Fibroblast of villous mesenchyme (primary cell): ENCODE measurements at places on chromosomes 12 and 14. TPM values are rescaled to one million over a fixed set of nuclear protein-coding genes. Genes with fewer than 3 reads are reported as not detected.

Gene TESPA1
- not detected in 2 replicates for total RNA-seq

GRCh38 chr12:132558861-132559623 lies 51.3 kb downstream of the LRCOL1 start:
- DNase-seq, result no peak

Gene RND1
- under 0.01 TPM in 1 of 2 replicates, not detected in the other for total RNA-seq

DNA sequence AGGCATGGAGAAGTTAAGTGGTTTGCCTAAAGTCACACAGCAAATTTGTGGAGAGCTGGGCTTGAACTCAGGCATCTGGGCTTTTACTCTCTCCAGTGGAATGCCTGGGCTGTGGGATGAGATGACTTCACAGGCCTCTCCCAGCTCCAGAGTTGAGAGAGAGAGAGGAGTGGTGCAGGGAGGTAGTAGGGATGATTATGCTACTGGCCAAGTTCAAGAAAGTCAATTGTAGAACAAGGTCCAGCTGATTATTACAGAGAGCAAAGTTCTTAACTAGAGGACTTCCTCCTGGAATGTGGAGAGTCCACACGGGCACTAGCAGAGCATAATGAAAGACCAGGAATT lies 769 bp upstream of the EMP1 start:
- DNase-seq, result peak; percentile 55

- DNase-seq, result no peak
These were observed 272.4 kb upstream of the FBXO33 start for GRCh38 chr14:39704594-39704993.

Gene LRP1-AS
- not detected in 2 replicates for total RNA-seq

DNA sequence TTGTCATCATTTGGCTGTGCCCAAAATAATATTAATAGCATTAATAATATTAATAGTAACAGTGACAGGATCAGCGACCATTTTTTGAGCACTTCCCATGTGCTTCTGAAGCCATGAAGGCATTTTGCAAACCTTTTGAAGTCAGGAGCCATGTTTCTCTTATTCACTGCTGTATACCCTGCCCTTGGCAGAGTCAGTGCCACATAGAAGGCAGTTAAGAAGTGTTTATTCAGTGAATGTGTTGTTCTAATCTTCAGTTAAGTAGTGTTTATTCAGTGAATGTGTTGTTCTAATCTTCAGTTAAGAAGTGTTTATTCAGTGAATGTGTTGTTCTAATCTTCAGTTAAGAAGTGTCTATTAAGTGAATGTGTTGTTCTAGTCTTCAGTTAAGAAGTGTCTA lies 319.7 kb upstream of the NAV3 start:
- DNase-seq, result no peak

GRCh38 chr12:124828264-124829007 lies 35.2 kb downstream of the SCARB1 start:
- DNase-seq, result no peak

DNA sequence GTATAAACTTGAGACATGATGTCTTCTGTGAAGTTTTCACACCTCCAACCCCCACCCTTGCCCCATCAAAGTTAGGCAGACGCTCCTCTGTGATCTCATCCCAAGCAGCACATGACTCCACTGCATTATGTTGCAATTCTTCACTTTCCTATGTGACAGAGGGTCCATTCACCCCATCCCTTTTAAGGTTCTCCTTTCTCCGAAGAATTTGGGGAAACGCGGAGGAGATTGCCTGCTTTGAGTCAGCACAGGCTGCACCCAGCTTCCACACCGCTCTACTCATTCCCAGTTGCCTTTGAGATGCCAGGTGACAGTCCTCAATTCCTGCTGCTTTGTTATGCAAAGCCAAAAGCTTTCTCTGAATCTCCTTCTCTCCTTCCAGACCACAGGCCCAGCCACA lies 61.8 kb downstream of the PHLDA1 start:
- DNase-seq, result no peak

Gene TBX3
- 109 and 114 TPM in 2 replicates for total RNA-seq

Gene GNB3
- total RNA-seq, result 1.7 and 3.9 TPM in 2 replicates
